ENCODE measurements at places on chromosomes 11 and 22.

GRCh38 chr11:79259800-79260199, 181.0 kb downstream of the TENM4 start:
- no peak for DNase-seq

GRCh38 chr11:123507043-123507442, 77.0 kb downstream of the GRAMD1B start:
- DNase-seq: no peak

DNA sequence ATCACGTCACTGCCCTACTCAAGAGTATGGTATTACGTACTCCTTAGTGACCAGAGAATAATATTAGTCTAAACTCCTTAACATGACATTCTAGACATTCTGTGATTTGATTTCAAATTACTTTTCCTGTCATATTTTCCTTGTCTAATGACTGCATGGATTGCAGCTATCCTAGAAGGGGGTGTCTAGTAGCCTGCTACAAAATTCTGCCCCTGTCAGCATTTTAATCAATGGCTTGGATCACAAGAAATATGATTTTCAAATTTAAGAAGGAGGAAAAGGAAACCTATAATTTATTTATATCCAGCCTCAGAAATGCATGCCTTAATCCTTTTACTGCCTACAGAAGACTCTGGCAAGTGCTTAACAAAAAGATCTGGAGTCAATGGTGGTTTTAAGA, 216.8 kb downstream of the SWAP70 start:
- no peak for DNase-seq

DNA sequence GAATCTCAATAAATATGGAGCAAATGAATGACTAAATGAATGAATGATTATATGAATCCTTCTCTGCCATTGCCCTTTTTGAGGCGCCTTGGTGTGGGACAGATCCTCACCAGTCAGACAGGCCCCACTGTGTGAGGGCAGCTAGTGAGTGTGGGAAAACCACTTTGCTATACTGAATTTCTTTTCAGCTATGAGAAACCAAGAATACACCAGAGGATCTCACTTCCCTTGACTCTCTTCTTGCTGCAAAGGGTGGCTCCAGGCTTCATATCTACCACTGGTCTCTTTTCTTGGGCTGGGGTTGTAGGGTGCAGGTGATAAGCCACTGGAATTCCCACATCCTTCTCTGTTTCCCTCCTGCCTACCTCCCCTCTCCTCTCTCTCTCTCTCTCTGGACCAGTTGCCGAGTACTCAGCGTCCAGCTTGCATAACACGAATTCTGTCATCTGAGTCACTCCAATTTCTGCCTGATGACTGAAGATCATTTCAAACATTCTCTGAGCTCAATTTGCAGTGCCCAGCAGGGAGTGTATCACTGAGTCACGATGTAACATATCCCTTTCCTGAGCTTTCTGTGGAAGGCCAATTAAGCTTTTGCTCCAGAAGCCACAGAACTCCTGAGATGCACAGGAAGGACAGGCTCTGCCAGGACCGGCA, 304.3 kb upstream of the NCAM1 start:
- no peak for DNase-seq

DNA sequence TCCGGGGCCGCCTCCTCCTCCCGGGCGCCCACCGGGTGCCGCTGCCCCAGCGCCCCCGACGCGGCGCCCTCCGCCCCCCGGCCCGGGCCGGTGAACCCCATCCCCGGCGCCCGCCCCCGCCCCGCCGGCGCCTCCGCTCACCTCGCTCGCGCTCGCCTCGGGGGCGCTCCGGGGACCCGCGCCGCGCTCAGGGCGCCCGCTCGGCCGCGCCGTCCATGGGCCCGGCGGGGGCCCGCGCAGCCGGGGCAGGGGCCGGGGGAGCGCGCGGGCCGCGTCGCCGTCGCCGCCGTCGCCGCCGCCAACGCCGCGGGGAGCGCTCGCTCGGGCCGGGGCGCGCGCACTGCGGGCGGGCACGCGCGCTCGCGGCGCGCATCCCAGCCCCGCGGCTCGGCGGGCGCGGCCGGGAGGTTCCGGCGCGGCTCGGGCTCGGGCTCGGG, 293 bp downstream of the DUSP8 start:
- DNase-seq: no peak

- DNase-seq: peak; percentile 98
Measured at GRCh38 chr22:46035742-46036557, 59.0 kb upstream of the WNT7B start.

DNA sequence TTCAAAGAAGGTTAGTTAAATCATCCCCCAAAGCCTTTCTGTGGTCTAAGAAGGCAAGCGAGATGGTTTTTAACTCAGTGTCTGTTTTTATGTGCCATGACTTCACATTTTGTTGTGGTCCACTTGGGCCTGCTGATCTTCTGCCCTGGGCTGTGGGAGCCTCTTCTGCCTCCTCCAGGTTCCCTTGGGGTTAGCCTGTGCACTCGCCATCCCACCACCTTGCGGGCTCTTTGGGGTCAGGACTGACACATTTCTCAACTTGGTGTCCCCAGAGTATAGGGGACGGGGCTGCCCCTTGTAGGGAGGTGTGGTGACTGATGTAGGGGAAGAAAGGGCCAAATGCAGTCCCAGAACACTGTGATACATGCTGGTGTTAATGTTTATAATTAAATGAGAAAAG, 207.0 kb downstream of the TBC1D22A start:
- no peak for DNase-seq

GRCh38 chr11:11960687-11961086, 47.7 kb downstream of the DKK3 start:
- DNase-seq: no peak

DNA sequence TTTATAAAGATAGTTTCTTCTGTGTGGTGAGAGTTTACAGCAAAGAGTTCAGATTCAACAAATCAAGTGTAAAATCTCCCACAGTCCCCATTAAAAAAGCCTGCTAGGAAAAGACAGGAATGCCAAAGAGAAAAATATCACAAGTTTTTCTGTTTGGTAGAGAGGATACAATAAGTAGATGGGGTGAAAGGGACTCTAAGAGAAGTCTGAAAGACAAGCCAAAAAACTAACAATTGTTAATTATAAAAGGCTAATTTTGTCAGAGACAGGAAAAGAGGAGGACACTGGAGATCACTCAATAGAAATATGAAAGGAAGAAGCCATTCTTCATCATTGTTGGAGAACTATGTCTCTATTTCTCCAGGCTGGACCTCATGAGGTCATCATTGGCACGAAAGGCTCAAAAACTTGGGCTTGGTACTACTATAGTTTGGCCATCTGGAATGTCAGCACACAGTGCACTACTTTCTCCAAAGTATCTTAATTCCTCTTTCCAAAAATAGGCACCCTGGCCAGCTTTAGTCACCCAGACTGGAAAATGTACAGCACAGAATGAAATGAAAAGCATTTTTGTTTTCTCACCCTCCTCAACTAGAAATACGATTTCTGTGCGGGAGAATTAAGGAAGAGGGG, 531 bp upstream of the SOX6 start:
- DNase-seq: no peak

- no peak for DNase-seq
Measured at GRCh38 chr11:110526323-110526722, 96.6 kb downstream of the FDX1 start.

- DNase-seq: no peak
Measured at GRCh38 chr11:59572091-59572490, 43.5 kb downstream of the OSBP start.

GRCh38 chr22:48205790-48206189, 1443.3 kb downstream of the TBC1D22A start:
- no peak for DNase-seq

Measured in RWPE2 (cell line).